ENCODE measurements at places on chromosomes 1 and 21. TPM values are rescaled to one million over a fixed set of nuclear protein-coding genes. Genes with fewer than 3 reads are reported as not detected.

GRCh38 chr1:206573319-206573718 lies 38.9 kb downstream of the EIF2D start:
- H3K4me3 ChIP-seq = no peak overlapping the region
- no peaks in the 10 kb centered on the region for H3K36me3 ChIP-seq
- H3K4me1 ChIP-seq = peaks cover 2% of the 10 kb centered on the region
- DNase-seq = no peak

The AADACL3 gene
- 2.3 TPM for total RNA-seq

The TRIM67 gene
- not detected for total RNA-seq

- H3K27ac ChIP-seq = no peak overlapping the region
- no peaks in the 10 kb centered on the region for H3K27me3 ChIP-seq
- H3K36me3 ChIP-seq = no peaks in the 10 kb centered on the region
- H3K4me3 ChIP-seq = no peak overlapping the region
Measured at GRCh38 chr1:178308438-178308837, 188.3 kb downstream of the CLEC20A start.

GRCh38 chr1:172764378-172764777 lies 105.5 kb downstream of the FASLG start:
- H3K27me3 ChIP-seq = no peaks in the 10 kb centered on the region
- no peaks in the 10 kb centered on the region for H3K36me3 ChIP-seq
- H3K27ac ChIP-seq = no peak overlapping the region
- no peak overlapping the region for H3K4me3 ChIP-seq

DNA sequence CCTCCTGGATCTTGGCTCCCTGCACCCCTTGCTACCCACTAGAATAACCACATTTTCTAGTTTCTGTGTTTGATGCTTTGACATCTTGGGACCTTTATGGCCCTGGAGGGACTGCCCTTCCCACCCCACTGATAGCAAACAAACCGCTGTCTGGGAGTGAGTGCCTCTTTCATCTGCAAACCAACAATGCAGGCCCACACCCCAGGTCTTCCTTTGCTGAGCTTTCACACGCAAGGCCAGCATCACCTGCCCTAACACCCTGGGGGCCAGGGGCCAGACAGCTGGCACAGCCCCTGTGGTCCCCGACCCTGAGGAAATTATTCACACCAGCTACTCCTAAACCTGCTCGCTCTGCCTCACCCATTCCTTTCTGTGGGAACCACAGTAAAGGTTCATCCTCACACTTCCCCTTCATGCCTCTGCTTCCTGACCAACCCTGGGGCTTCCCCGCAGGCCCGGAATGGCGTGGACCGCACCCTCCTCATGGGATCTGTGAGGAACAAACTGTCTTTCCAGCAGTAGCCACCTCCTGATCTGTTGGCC lies 15.4 kb downstream of the SLC2A7 start:
- H3K27me3 ChIP-seq = no peaks in the 10 kb centered on the region
- DNase-seq = no peak
- no peaks in the 10 kb centered on the region for H3K4me1 ChIP-seq
- H3K36me3 ChIP-seq = no peaks in the 10 kb centered on the region
- H3K27ac ChIP-seq = no peak overlapping the region
- H3K4me3 ChIP-seq = no peak overlapping the region

DNA sequence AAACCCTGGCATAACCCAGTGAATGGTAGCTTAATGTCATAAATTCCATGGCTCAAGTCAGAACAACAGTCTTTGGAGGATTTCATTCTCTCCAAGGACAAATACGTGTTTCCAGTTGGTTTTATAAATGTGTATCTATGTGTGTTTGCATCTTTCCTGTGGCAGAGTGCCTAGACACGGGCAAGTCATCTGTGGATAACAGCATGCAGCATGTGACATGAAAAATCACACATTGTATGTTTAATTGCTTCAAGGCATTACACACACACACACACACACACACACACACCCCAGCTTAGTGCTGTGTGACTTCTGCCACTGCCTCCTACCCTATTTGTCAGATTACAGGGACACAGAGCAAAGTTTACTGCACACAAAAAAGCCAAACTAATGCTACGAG lies 68.2 kb upstream of the SSX2IP start:
- H3K27me3 ChIP-seq = no peaks in the 10 kb centered on the region
- H3K4me3 ChIP-seq = no peak overlapping the region
- peaks cover 9% of the 10 kb centered on the region for H3K4me1 ChIP-seq
- H3K36me3 ChIP-seq = no peaks in the 10 kb centered on the region
- DNase-seq = no peak

The RNU1-2 gene
- total RNA-seq = 1,303 TPM

Data from H1 (cell line).